Stimulated activated CD4-positive, alpha-beta T cell treated with anti-CD3 and anti-CD28 coated beads, Interleukin-15, amount 100 ng/mL, for 1 hour (primary cell): ENCODE measurements at places on chromosomes 12 and 14.

DNA sequence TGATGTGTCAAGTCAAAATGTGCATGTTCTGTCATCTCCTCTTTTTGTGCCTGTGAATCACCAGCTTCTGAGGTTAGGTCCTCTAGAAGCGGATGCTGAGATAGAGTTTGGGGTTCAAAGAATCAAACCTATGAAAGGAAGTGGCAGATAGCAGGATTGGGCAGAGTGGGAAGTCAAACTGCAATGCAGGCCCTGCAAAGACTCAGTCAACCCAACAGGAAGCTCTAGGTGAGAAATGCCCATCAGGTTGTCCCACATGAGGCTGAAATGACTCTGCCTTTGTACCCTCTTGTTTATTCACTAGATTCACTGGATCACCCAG, 4.5 kb upstream of the MIA2 start:
- no peak for DNase-seq

DNA sequence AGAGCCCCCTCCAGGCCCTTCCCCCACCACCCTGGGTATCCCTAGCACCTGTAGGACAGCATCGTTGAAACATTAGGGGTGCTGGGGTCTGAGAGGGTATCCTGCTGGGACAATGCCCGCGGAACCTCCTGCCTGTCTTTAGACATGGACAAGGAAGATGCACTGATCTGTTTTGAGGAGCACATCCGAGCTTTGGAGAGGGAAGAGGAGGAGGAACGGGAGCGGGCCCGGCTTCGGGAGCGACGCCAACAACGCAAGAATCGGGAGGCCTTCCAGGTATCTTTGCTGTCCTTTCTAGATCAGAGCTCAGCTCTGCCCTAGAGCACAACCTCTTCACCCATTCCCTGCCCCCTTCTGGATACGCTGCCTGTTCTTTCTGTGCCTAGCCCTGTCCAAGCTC, 13.2 kb downstream of the PRPF40B start:
- no peak for DNase-seq

DNA sequence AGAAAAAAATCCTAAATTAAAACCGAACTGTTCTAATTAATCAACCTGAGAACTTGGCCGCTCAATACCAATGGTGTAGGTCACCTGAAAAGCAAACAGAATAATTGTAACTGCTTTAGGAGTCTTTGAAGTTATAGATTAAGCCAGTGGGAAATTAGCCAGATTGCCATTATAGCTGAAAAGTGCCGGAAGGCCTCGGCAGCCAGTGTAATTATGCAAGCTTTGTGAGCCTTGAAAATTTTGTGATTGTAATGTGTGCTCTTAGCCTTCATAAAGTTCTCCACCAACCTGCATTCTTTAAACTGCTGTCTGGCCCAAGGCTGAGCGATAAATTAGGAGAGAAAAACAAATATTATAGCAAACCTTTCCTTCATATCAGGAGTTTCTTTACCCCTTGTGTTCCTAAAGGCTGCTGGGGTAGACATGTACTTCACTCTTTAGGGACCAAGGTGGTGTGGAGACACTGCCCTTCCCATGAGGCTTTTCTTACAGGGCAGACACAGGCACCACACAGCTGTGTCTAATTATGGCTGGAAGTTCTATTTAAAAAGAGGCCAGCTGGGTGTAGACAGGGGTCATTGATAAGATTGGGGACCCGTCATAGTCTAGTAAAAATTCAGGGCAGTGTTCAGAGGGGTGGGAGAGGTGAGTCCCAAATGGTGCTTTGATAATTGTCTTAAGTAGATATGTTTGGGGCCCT, 991.2 kb downstream of the FLRT2 start:
- DNase-seq = no peak

- DNase-seq = no peak
Observed at GRCh38 chr12:116638376-116638775, 79.2 kb downstream of the MAP1LC3B2 start.

DNA sequence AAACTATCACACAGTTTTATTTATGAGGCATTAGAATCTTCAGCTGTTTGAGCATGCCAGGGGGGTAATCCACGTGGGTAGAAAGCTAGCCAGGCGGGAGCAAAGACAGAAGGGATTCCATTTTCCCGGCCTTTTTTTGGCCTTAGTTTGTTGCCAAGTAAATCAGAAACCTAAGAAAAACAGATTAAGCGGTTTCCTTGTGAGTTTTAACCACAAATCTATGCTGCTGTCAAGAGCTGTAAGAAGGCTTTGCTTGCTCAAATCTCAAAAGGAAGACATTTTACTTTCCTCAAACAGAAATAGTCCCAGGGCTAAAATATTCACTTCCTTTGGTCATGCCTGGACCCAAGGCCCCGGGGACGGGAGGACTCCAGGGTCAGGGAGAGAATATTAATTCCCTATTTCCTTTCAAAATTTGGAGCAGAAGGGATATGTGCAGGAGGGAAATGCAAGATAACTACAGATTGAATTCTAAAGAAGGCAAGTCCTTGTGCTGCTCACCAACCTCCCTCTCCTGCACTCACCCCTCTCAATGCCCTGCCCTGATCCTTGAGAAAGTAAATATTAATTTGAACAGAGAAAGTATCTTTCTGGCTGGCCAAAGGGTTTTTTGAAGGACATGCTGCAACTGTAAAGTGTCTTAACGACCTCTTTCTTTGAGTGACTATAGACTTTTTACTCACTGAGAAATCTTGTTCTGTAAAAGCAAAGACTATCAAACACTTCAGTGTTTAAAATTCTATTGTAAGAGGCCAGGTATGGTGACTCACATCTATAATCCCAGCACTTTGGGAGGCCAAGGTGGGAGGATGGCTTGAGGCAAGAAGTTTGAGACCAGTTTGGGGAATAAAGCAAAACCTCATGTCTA, 75.7 kb downstream of the HSD17B6 start:
- DNase-seq = no peak

- no peak for DNase-seq
Observed at GRCh38 chr12:80979816-80980215, 42.1 kb upstream of the LIN7A start.

DNA sequence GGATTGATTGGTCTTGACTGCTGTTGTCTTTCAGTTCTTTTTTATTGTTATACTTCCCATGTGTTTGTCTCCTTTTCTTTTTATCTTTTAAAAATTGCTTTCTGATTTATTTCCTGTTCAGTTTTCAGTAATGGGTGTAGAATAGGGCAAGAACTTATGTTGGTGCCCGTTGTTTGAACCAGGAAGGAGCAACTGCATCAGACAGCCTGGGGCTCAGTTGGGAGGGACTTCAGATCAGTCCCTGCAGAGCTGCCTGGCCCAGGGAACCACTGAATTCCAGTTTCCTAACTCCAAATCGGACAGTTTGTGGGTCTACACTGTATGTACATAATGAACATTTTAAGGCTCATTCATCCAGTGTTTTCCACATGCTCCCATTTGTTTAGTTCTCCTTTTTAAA, 64.9 kb downstream of the FBXO34 start:
- DNase-seq = no peak

DNA sequence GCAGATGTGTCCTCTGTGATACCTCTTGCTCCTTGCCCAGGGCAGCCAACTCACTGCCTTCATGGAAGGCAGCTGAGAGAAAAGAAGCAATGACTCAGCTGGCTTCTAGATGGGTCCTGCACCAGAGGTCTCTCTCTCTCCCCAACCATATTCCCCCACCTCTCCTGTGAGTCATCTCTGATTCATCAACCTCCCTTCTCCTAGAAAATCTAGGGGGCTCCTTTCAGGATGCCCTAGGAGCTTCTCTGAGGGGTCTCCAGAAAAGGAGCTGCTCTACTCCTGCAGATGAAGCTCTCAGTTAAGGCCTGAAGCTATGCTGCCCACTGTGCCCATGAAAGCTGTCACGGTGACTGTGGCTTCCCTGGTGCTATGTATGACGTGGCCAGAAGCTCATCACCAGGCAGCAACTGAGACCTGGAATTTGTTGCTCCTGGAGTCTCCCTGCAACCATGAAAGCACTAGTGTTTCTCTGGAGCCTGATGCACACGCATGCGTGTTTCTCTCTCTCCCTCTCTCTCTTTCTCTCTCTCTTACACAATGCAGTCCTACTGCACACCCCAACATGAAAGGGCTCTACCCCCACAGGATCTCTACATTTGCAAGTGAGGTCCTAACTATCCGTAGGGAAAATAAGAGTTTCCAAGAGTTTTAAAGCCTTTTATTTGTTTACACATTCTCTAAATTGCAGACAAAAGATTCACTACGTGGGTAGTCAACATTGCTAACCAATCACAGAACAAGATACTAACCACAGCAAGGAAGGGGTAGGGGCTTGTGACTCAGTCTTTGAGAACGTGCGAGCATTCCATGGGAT, 285.3 kb downstream of the DPF3 start:
- no peak for DNase-seq

DNA sequence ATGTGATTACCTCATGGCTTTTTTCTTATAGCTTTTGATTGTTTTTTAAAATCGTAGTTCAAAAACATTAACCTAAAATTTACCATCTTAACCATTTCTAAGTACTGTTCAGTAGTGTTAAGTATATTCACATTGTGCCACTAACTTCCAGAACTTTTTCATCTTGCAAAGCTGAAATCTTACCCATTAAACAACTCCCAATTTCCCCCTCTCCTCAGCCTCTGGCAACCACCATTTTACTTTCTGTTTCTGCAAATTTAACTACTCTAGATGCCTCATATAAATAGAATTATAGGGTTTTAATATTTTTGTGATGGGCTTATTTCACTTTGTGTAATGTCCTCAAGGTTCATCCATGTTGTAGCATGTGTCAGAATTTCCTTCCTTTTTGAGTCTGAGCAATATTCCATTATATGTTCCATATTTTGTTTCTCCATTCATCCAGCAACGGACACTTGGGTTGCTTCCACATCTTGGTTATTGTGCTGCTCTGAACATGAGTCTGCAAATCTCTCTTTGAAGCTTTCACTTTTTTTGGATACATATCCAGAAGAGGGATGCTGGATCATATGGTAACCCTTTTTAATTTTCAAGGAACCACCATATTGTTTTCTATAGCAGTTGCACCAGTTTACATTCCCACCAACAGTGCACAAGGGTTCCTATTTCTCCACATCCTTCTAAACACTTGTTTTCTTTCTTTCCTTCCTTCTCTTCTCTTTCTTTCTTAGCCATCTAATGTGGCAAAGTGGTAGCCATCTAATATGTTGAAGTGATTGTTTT, 5.0 kb downstream of the HIF1A start:
- DNase-seq = no peak
